Nasal cavity respiratory epithelium epithelial cell of viscerocranial mucosa (primary cell): ENCODE measurements at places on chromosomes 3 and 15. TPM values are rescaled to one million over a fixed set of nuclear protein-coding genes. Genes with fewer than 3 reads are reported as not detected.

ASB14 gene
- not detected in 2 replicates for total RNA-seq

CHRM5 gene
- total RNA-seq = not detected in 2 replicates

AGBL1 gene
- total RNA-seq = not detected in 2 replicates

PTH1R gene
- not detected in 2 replicates for total RNA-seq

LRRC2 gene
- under 0.01 and 0.36 TPM in 2 replicates for total RNA-seq

SIDT1 gene
- 0.34 and 2.3 TPM in 2 replicates for total RNA-seq

KNG1 gene
- not detected in 2 replicates for total RNA-seq

RABL3 gene
- total RNA-seq = 17.4 and 23.1 TPM in 2 replicates

PRRT3 gene
- total RNA-seq = 0.34 and 0.71 TPM in 2 replicates

C3orf85 gene
- not detected in 2 replicates for total RNA-seq

CCDC191 gene
- total RNA-seq = 1.0 and 2.8 TPM in 2 replicates

LRRN1 gene
- total RNA-seq = under 0.01 and 15.3 TPM in 2 replicates

SNTN gene
- total RNA-seq = not detected in 2 replicates

ZPLD1 gene
- 0.07 and 4.4 TPM in 2 replicates for total RNA-seq

UCN2 gene
- 2.4 and 12.2 TPM in 2 replicates for total RNA-seq

LIPH gene
- total RNA-seq = 2.4 and 4.7 TPM in 2 replicates

SSR3 gene
- 265 TPM in 2 replicates for total RNA-seq

SPATA16 gene
- not detected in 2 replicates for total RNA-seq

STRIT1 gene
- total RNA-seq = not detected in 2 replicates
